ENCODE measurements at places on chromosomes 12 and 14. TPM values are rescaled to one million over a fixed set of nuclear protein-coding genes. Genes with fewer than 3 reads are reported as not detected.

KRT73 gene
- total RNA-seq: not detected

DAO gene
- total RNA-seq: not detected

LIN7A gene
- under 0.01 TPM for total RNA-seq

RD3L gene
- total RNA-seq: not detected

GRCh38 chr12:15932971-15933370, 21.8 kb downstream of the DERA start:
- no peak for DNase-seq

- no peak for DNase-seq
Measured at GRCh38 chr14:95327558-95328374, 8.1 kb upstream of the CLMN start.

DNA sequence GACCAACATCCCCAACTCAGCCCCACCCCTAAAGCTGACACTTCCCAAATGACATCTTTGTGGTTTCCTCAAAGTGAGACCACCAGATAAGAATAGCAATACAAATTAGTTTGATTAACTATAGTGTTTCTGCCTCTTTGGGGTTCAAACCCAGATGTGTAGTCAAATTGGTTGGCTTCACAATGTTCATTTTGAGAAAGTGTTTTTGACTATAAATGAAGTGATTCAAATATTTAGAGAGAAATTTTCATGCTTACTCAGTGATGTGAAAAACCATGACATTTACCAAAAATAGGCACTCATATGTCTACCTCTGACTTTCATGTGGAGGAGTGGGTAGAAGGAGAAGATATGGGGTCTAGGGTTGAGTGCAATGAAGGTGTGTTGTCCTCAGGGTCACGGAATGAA, 218.4 kb downstream of the BCAT1 start:
- DNase-seq: no peak

GRCh38 chr12:77070800-77071449, 5.6 kb upstream of the E2F7 start:
- no peak for DNase-seq

DNA sequence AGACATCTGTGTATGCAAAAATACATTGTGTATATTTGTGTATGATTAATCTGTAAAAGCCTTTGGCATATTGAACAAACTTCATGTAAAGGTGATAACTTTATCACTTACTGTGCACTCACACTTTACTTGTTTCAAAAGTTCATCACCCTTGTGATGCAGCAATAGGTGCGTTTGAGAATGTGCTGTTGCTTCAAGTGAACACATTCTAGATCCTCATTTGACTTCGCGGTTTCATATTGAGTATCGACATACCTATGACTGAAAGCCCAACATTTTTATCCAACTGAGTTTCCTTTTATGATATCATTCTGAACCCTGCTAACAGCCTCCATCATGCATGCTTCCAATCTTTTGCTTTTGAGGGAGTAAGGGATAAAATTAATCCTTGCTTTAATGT, 1086.9 kb downstream of the TMEM121 start:
- DNase-seq: no peak

DNA sequence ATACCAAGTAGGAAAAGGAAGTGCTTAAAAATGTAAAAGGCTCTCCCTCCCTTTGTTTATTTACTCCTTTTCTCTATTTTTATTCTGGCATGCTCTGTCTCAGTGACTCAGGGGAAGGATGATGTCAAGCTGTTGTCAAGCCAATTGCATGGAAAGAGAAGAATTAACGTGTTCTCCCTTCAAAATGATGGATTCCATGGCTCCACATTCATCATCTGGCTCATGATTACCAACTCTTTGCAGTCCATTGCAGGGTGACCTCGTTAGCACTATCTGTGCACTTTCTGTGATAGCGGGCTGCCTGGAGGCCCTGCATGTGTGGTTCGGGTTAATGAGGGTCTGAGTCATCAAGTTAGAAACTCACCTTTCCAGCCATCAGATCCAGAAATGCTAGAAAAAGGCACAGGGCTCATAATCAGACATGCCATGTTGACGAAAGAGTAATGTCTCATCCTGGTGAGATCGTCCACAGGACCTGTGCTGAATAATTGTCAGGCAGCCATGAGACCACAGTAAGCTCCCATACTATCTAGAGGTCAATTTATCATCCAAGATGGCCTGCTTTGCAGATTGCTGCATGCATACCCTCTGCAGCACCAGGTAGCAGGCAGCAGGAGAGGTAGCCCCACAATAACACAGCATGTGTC, 79.2 kb upstream of the BTG1 start:
- DNase-seq: peak; percentile 81

GRCh38 chr12:107677671-107678070, 7.9 kb upstream of the PWP1 start:
- DNase-seq: no peak

DNA sequence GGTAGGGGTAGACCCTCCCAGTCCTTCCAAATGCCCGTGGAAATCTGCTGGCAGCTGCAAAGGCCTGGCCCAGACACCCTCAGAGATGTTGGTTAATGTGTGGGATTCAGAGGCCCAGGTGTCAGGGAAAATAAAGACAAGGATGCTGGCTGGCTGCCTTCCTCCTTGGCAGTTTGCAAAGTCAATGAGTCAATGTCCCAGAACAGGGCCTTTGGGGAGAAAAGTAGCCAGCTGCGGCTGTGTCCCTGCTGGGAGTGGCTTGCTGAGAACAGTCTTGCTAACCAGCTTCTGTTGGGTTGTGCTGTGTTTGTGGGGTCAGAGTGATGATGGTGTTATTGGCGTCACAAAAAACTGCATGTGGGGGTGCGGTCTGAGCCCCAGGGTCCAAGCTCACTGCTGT, 29.2 kb downstream of the GLRX5 start:
- DNase-seq: no peak

DNA sequence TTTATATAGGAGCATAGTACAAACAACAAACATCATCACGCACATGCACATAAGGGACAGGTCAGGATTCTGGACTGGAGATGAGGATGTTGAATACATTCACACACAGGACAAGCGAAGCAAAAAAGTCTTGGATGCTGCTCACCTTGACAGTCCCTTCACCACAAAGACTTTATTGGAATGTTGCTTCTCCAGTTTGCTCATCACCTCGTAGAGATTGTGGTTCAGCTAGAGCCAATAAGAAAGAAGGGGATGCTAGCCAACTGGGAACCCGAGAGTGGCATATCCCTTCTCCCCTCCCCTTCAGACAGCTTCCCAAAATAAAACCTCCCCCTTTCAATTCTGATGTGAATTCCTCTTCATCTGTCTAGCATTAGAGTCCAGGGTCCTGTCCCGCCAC, 25.4 kb upstream of the SMAGP start:
- DNase-seq: peak; percentile 53

Measured in mammary epithelial cell (primary cell).